NCI-H2081 treated with DMSO at 0.1 percent for 48 hours (cell line): ENCODE measurements at places on chromosomes 7 and 10.
A peak's percentile ranks its signal among the peaks of the same experiment; 100 is the strongest.

GRCh38 chr10:77611670-77612069 is 25.9 kb downstream of the KCNMA1 start:
- DNase-seq, result no peak

GRCh38 chr7:31437250-31437865 is 76.5 kb upstream of the ITPRID1 start:
- DNase-seq, result no peak

DNA sequence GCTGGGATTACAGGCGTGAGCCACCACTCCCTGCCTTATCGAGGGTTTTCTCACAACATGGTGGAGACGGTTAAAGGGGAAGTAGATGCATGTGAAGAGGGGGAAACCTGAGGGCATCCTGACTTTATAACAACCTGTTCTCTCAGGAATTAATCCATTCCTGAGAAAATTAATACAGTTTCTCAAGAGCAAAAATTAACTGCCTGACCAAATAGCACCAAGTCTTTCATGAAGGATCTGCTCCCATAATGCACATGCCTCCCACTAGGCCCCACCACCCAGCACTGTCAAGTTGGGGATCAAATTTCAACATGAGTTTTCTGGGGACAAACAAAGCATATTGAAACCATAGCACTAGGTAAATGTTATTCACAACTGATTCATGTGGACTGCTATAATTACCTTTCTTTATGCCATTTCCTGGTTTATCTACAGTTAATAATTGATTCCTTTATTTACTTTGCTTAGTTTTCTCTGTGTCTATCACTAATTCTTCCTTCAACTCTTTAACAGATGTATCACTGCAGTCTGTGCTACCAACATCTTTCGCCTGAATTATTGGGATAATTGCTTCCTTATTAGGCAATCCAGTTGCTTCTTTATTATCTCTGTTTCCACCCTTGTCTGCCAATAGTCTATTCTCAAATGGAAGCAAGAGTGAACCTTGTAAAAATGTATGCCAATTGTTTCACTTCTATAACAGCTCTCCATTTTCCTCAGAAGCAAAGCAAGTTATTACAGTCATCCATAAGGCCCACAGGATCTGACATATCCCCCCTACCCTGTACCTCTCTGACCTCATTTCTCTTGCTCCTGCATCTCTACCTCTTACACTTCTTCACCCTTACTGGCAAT is 12.9 kb upstream of the MICU1 start:
- DNase-seq, result peak; percentile 4

GRCh38 chr10:76937181-76937600 is 700.4 kb downstream of the KCNMA1 start:
- no peak for DNase-seq

GRCh38 chr10:132420469-132420980 is 23.5 kb downstream of the PWWP2B start:
- DNase-seq, result no peak

DNA sequence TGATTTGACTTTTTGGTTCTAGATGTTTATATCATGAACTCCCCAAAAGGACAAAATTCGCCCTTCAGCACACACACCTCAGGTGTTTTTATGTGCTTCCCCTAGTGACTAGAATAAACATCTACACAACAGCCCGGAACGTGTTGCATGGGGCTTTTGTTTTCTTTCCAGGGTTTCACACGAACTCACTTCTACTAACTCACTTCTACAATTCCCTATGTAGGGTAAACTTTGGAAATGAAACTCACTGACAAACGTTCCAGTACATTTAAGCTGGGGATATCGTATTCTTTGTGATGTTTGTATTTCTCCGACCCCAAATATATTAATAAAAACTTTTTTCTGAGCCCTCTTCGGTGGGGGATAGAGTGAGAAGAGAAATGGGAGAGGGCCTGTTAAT is 1.4 kb downstream of the TRA2A start:
- no peak for DNase-seq
